Sciatic nerve (tissue), 2 donors: ENCODE measurements at places on chromosomes 2 and 18.

DNA sequence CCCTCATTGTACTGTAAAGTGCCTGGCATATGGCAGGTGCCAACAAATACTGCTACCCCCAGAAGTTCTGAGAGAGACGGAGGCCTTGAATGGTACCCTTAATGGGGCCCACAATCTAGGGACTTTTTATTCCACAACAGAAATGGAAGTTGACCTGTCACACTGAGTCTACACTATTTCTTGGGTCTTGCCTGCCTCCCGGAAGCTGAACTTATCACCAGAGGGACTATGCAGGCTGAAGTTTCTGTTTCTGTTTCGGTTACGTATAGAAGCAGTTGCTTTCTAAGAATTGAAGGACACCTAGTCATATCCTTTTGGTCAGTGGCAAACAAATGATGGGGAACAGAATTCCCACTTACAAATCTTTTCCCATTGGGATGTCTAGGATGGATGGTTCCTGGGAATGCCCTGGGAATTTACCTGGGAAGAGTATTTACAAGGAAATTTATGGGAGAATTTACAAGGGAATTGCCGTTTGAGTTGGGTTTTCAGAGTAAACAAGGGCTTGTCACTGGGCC, 74.2 kb downstream of the HS1BP3 start:
- no peak for DNase-seq

GRCh38 chr2:239462191-239462515, 61.3 kb upstream of the HDAC4 start:
- DNase-seq = peak; percentile 45

GRCh38 chr2:230347659-230348305, 20.8 kb downstream of the SP140L start:
- DNase-seq = no peak

GRCh38 chr18:48826271-48826670, 124.5 kb downstream of the SMAD7 start:
- DNase-seq = peak; percentile 42

DNA sequence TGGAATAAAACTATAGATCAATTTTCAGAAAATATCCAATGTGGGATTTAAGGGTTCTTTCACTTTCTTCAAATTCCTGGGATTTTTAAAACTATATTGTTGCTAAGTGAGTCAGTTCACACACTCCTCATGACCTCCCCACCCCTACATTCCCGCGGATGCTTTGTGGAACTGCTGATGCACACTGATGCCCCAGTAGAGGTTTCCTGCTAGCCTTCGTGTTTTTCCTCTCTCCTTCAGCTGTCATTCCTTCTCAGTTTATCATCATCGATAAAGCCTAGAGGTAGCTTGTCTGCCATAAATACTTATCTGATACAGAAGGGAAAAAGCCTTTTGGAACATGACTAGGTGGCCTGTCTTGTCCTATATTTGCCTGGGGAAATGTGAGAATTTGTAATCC, 67.4 kb upstream of the GALNT5 start:
- no peak for DNase-seq

GRCh38 chr2:165793779-165794535, at the start of gene GALNT3:
Gene GALNT3, minus strand, starts transcription at chr2:165794247. Its CDS starts 23,547 bp downstream, at chr2:165770700.
- DNase-seq = peak; percentile 52

GRCh38 chr2:207770602-207771404, 1.1 kb upstream of the FZD5 start:
- peak; percentile 67 for DNase-seq

- no peak for DNase-seq
Observed at GRCh38 chr2:190119923-190120590, 57.5 kb upstream of the MSTN start.

DNA sequence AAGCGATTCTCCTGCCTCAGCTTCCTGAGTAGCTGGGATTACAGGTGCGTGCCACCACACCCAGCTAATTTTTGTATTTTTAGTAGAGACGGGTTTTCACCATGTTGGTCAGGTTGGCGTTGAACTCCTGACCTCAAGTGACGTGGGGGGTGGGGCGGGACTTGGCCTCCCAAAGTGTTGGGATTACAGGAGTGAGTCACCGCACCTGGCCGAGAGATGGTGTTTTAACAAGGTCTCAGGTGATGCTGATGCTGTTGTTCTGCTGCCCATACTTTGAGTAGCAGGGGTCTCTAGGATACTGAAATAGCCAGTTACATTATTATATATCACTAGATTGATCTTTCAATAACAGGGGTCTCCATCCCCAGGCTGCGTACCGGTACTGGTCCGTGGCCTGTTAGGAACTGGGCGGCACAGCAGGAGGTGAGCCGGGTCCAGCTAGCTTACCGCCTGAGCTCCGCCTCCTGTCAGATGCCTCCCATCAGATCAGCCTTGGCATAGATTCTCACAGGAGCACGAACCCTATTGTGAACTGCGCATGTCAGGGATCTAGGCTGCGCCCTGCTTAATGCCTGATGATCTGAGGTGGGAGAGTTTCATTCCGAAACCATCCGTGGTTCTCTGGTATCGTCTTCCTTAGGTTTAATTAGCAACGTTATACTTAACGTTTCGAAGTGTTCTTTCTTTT, 48.3 kb upstream of the SLC38A11 start:
- DNase-seq = no peak

GRCh38 chr18:50649821-50650220, 89.9 kb downstream of the MAPK4 start:
- DNase-seq = no peak

DNA sequence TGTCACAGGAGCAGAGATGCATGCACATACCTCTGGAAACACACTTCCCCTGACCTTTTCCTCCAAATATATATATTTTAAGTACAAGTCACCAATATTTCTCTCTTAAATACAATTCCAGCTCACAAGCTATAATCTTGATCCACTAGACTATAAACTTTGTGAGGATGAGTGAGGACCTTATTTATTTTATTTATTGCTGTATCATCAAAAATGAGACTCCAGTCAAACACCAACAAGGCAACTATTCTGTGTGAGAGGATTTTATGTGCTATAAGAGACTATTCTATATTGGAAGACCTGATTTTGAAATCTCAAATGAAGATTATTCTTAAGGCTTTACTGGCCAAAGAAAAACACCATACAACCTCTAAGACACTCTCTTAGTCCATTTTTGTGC, 1352.2 kb downstream of the SUCLG1 start:
- no peak for DNase-seq

DNA sequence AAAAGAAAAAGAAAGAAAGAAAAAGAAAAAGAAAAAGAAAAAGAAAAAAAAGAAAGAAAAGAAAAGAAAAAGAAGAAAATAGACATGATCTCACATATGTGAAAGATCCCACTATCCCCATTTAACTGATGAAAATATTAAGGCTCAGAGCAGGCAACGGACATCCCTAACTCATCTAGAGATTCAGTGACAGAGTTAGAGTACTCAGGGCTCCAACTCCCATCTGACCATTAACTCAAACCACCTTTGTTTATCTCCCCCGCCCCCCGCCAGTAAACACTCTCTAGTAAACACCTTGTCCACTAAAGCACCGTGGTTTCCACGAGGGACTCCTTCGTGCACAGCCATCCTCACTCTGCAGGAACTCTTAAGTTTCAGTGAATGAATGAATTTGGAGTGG, 142.9 kb downstream of the TGIF1 start:
- no peak for DNase-seq

DNA sequence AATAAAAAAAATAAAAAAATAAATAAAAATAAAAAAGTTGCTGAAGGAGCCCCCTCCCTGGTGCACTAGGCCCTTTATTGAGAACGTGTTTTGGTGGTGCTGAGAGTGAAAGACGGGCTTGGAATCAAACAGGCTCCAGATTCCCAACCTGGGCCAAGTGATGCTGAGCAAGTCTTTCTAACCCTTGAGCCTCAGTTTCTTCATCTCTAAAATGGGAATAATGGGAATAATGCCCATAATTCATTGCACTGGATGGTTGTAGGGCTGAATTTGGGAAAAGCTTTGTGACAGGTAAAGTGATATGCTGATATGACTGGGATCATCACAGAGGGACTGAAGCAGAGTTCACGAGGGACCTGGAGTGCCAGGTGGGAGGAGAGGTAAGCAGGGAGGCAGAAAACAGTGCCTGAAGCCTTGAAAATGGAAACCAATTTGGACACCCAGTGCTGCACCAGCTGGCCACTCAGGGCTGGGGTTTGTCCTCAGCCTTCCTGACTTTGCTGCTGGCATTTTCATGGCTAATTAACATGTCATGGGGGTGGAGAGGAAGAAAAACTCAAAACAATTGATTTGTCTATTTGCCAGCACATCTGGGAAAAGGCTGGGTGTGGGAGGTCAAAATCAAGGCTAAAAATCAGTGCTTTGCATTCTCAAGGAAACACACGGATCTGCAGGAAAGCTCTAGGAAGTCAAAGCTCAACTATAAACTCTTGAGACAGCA, 241.3 kb downstream of the LOXHD1 start:
- DNase-seq = no peak

- no peak for DNase-seq
Observed at GRCh38 chr18:4921548-4921947, 275.5 kb downstream of the AKAIN1 start.

- no peak for DNase-seq
Observed at GRCh38 chr2:79665091-79665490, 152.2 kb downstream of the CTNNA2 start.

DNA sequence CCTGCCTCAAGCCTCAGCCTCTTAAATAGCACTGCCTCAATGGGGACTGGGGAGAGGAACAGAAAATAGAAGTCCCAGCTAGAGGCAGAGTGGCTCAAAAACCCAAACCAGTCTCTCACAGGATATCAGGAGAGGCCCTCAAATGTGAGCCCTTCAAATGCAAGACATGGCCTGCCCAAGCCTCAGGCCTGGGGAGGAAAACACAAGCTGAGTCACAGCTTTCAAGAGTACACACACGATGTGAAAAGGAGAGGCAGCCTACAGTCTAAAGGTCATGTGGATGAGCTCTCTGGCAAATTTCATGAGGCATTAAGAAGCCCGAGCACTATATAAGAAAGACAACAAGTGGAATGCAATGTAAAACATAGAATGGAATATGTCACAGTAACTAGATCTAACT, 316.6 kb upstream of the MEX3C start:
- no peak for DNase-seq

- no peak for DNase-seq
Observed at GRCh38 chr2:120778244-120778643, 42.6 kb downstream of the GLI2 start.

GRCh38 chr2:79721966-79722365, 209.1 kb downstream of the CTNNA2 start:
- no peak for DNase-seq

- no peak for DNase-seq
Observed at GRCh38 chr2:65396348-65397026, 35.9 kb downstream of the SPRED2 start.

DNA sequence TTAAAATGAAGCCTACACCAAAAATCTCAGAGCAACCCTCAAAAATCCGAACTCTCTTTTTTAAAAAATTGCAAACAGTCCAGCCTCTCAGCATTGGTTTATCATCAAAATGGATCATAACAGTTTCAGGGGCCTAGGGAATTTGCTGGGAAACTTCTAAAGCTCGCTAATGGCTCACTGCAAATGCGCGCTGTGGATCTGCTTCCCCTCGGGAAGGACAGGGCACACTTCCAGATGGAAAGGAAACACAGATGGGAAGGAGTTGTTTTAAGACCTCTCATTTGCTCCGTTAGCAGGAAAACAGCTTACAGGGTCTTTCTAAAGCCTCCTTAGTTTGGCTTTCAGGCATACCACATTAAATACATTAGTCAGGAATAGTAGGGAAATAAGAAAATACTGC, 27.2 kb downstream of the FECH start:
- DNase-seq = no peak

DNA sequence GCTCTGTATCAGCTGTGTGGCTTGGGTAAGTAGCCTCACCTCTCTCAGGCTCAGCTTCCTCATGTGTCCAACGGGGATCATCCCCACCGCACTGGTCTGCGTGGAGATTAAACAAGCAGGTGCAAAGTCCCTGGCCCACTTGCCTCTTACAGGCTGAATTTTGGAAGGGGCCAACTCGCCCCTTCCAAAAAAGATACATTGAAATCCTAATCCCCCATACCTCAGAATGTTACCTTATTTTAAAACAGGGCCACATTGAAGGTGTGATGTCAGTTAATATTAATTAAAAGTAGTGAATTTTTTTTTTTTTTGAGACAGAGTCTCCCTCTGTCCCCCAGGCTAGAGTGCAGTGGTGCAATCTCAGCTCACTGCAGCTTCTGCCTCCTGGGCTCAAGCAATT, 34.8 kb downstream of the TBC1D8 start:
- DNase-seq = no peak
